GM12891 (cell line): ENCODE measurements at places on chromosomes 5 and 9.
A peak's percentile ranks its signal among the peaks of the same experiment; 100 is the strongest.

DNA sequence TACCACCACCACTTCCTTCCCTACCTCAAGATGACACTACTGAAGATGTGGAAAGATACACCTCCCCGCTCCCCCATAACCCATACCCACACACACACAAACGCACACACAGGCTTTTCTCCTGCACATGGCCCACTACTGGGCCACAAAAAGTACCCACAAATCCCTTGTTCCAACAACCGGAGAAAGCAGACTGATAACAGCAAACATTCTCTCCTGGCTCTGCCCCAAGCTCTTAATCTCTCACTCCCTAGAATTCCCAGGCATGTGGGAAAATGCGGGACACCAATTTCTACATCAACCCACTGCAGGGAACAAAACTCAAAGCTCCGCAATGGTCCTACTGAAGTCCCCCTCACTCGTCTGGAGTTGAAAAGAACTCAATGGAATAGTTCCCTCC, 611.0 kb upstream of the KLF4 start:
- no peak for DNase-seq

GRCh38 chr5:72478276-72478675, 28.9 kb downstream of the ZNF366 start:
- DNase-seq, result no peak

DNA sequence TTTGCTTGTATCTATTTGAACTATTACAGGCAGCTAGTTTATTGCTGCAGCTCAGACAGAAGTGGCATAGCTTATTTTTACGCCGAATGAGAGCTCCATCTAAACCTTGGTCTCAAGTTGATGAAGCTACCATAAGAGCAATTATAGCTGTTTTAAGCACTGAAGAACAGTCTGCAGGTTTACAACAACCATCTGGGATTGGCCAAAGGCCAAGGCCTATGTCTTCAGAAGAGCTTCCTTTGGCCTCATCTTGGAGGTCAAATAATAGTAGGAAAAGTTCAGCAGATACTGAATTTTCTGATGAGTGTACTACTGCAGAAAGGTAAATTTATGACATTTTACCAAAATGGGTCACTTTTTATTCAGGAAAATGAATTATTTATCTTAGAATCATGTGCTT, 67.9 kb downstream of the YTHDC2 start:
- no peak for DNase-seq

GRCh38 chr5:175452166-175452565, 8.2 kb upstream of the DRD1 start:
- DNase-seq, result no peak

DNA sequence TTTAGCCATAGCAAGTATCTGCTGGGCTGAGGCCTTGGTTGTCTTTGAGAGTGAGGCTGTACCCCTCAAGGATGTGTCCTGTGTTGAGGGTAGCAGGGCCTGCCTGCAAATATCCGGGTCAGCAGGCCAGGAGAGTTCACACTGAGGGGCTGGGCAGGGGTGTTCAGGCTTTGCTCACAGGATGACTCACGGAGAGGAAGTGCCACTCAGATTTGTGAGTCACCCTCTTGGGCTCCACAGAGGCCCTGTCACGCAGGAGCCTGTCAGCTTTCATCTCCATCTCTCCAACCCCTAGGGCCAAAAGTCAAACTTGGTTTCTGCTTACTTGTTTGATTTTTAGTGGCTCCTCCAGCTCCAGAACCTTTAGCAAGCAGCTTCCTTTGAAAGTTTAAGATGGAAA, 211.5 kb downstream of the SEC61B start:
- DNase-seq, result peak; percentile 33

DNA sequence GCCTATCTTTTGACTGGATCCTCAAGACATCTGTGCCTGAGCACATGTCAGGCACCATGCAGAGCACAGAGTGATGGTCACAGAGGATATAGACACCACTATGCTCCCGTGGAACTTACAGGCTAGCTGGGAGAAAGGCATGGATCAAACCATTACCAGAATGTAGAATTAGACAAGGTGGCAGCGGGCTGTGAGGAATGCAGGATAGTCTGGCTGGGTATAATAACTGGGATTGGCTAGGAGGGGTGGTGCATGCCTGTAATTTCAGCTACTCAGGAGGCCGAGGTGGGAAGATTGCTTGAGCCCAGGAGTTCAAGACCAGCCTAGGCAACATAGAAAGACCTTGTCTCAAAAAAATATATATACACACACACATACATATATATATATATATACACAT, 50.3 kb downstream of the ASS1 start:
- DNase-seq, result no peak

- DNase-seq, result no peak
Observed at GRCh38 chr5:24163091-24163490, 481.7 kb downstream of the CDH10 start.

GRCh38 chr5:16888694-16889124, 47.4 kb downstream of the MYO10 start:
- DNase-seq, result no peak

- no peak for DNase-seq
Observed at GRCh38 chr5:106801554-106801953, 869.2 kb downstream of the EFNA5 start.

DNA sequence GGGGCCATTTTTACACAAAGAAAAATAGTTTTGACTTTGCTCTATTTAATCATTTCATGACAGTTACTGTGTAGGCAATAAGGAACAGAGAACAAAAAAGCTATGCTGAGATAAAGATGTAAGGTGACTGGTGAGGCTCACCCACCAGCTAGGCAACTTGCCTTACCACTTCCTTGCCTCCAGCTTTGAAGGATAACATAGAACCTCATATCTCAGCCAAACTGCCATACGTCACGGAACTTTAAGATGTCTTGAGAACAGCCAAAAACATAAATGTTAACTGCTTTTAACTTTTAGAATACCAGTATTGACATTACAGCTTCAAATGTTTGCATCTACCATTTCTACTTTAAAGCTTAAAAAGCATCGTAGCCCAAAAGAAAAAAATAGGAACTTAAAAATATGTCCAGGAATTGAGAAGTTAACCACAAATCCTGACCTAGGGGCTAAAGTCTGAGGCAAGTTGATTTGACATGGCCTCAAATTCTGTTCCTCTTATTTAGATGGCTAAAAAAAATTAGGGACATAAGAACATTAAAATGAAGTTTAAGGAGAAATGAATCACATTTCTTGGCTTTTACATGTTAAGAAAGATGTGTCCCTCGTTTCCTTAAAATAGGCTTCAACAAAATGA, 7.7 kb upstream of the GCNT4 start:
- DNase-seq, result no peak

- DNase-seq, result no peak
Observed at GRCh38 chr5:71533615-71534014, 53.5 kb upstream of the MCCC2 start.

GRCh38 chr5:95620870-95621838, 1.3 kb downstream of the GPR150 start:
- peak; percentile 37 for DNase-seq

GRCh38 chr5:4625206-4625896, 514.8 kb upstream of the ADAMTS16 start:
- DNase-seq, result no peak
